Esophagus squamous epithelium (tissue), 5 donors: ENCODE measurements at places on chromosomes 11 and 22. TPM values are rescaled to one million over a fixed set of nuclear protein-coding genes. Genes with fewer than 3 reads are reported as not detected.

The POU2AF1 gene
- total RNA-seq: not detected

The SYCE3 gene
- not detected for total RNA-seq

The OR52I2 gene
- not detected for total RNA-seq

The PRCP gene
- 82.4 TPM for total RNA-seq

The NXPE2 gene
- 1.1 TPM for total RNA-seq

The APOL6 gene
- 10.0 TPM for total RNA-seq

The ME3 gene
- total RNA-seq: 1.9 TPM

The EMSY gene
- 10.0 TPM for total RNA-seq

The NPAS4 gene
- not detected for total RNA-seq

The SCUBE1 gene
- 2.0 TPM for total RNA-seq

The ACRV1 gene
- not detected for total RNA-seq

The IGSF22 gene
- under 0.01 TPM for total RNA-seq

The MS4A2 gene
- 13.2 TPM for total RNA-seq

The NLRP14 gene
- not detected for total RNA-seq

The SLC22A25 gene
- total RNA-seq: not detected

The LMNTD2 gene
- 3.4 TPM for total RNA-seq

The CDCA5 gene
- 9.0 TPM for total RNA-seq

The DDX25 gene
- total RNA-seq: not detected

The RCOR2 gene
- 0.19 TPM for total RNA-seq

The OR51E1 gene
- not detected for total RNA-seq

The OR52N4 gene
- not detected for total RNA-seq

The B3GAT1 gene
- 0.09 TPM for total RNA-seq

The BTG4 gene
- not detected for total RNA-seq
